Stimulated activated CD8-positive, alpha-beta memory T cell treated with anti-CD3 and anti-CD28 coated beads, Interleukin-7, amount 100 ng/mL, for 24 hours (primary cell): ENCODE measurements at places on chromosomes 3 and 15.

GRCh38 chr3:103052236-103052830, 617.5 kb downstream of the ZPLD1 start:
- DNase-seq = no peak

DNA sequence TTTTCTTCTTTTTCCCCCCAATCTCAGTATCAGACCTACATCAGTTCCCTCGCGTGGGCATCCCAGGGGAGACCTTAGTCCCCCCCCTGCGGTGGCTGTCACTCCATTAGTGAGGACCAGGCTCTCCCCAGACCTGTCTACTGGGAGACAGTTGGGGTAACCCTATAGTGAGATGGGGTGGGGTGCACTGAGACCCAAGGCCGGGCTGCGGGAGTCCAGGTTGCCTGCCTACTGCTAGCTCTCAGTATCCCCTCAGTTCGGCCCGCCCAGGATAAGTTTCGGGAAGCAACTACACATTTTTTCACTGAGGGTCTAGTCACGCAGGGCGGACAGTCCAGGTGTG, 671 bp upstream of the DCUN1D1 start:
- no peak for DNase-seq

DNA sequence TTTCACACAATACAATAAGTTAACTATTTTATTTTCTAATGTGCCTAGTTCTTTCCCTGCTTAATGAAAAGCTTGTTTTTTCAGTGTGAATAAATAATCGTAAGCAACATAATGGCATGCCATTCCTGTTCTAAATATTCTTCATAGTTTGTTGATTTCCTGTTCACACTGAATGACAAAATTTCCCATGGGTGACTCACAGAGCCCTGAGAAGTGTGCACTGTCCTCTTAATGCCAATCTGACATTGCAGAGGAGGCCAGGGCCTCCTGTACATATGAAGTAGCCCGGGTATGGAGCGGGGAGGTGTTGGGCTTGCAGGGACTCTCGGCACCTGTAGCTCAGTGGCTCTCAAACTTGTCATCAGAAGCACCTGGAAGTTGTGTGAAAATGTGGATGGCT, 24.3 kb downstream of the CCR3 start:
- DNase-seq = no peak

DNA sequence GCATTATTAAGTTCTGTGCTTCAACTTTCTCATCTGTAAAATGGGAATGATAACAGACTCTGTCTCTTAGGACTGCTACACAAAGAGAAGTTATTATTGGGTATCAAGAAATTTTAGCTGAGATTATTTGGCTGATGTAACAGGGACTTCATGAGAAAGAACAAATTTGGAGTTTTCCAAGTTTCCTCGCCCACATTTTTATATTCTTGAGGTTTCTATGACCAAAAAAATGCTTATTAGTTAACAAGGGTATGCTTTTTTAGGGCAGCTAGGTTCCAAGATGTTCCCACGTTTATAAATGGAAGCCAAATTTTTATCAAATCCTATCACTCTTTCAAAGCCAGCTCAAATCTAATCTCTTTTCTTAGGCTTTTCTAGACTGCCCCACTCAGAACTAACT, 50.6 kb upstream of the C3orf80 start:
- no peak for DNase-seq

- no peak for DNase-seq
These were observed 19.8 kb downstream of the TRPM1 start for GRCh38 chr15:31081588-31082250.

- DNase-seq = no peak
These were observed 208.4 kb downstream of the TNIK start for GRCh38 chr3:171251835-171252234.

DNA sequence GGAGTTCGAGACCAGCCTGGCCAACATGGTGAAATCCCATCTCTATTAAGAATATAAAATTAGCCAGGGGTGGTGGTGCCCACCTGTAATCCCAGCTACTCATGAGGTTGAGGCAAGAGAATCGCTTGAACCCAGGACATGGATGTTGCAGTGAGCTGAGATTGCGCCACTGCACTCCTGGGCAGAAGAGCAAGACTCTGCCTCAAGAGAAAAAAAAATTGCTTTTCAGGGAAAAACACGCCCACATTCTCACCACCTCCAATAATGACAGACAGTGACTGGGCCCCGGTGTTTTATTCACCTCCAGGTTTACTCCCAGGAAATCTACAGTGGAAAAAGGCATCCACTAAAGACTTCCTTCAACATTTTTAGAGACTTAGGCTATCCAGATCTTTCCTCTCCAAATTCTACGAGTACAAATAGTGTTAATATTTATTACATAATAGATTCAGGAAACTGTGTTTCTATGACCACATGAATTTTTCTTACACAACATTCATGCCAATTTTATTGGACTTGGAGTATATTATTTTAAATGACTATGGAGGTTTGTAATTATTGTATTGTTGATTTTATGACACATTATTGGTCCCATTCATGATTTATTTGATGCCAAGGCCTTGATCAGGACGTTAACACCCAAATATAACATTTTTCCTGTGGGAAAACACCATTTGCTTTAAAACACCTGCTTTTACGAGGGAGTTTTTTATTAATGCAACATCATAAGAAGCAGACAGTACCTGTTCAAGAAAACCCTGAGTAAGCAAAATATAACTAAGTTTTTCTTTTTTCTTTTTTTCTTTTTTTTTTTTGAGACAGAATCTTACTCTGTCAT, 26.6 kb downstream of the IGF2BP2 start:
- no peak for DNase-seq

GRCh38 chr15:85838655-85839054, 43.9 kb upstream of the KLHL25 start:
- DNase-seq = no peak

DNA sequence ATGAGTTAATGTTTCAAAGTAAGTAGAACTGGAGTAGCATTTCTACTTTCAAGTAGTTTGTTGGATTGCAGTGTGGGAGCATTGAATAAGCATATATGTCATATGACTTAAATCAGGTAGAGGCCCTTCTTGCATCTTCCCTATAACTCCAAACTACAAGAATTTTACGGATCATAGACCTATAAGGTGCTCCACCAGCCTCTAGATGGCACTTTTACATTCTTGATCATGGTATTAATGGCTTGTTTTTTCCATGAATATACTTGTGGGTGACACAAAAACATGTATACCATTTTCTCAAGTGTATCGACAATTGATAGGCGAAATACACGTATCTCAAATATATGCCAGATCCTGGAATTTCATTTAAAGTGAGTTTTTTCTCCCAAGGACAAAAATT, 311.1 kb downstream of the ZPLD1 start:
- DNase-seq = no peak

DNA sequence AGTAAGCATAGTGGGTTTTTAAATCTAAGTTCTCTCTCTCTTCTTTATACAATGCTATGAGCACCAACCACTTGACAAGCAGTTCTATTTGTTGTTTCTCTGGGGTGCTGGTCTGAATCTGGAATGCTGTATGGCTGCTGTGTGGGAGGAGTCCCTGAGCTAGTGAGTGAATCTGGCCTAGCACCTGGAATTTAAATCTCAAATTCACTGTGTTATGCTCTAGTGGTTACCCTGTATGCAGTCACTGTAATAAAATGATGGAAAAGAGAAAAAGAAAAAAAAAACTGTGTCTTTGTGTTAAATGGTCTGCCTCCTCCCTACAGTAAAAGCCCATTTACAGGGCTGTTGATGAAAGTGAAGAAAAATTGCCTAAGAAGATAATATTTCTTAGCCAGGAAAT, 155.0 kb downstream of the ATP8B4 start:
- DNase-seq = no peak

- no peak for DNase-seq
These were observed 148.5 kb upstream of the CTDSPL start for GRCh38 chr3:37712918-37713817.

GRCh38 chr15:29449136-29449535, 179.5 kb upstream of the NSMCE3 start:
- DNase-seq = no peak

- no peak for DNase-seq
These were observed 20.1 kb upstream of the VWA5B2 start for GRCh38 chr3:184209146-184209923.

DNA sequence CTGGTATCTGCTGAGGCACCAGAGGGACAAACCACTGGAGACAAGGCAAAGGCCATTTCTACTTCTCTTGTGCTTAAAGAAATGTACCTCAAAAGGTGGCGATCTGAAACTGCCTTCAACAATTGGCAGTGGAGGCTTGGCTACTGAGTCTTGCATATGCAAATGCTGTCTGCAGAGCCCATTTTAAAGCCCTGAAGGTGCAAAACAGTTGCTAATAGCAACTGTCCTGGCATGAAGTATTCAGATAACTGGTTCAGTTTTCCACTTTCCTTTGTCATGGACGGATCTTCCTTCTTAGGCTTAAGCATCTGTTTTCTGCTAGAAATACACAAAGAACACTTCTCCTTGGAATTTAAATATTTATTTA, 71.4 kb upstream of the PSMD6 start:
- no peak for DNase-seq

DNA sequence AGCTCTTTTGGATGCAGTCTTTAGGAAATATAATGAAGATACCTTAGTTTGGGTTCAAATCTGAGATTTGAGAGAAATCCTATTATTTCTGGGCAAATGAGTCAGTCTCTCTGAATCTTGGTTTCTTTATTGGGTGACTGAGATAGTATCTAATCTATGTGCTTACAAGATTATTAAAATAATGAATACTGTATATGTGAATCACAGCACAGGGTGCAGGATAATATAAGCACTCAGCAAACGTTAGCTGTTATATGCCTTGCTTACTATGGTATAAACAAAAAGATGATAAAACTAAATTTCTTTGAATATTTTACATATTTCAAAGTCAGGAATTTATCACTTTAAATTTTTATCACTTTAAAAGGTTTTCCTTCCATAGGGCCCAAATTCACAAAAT, 29.6 kb downstream of the FGF7 start:
- DNase-seq = no peak

DNA sequence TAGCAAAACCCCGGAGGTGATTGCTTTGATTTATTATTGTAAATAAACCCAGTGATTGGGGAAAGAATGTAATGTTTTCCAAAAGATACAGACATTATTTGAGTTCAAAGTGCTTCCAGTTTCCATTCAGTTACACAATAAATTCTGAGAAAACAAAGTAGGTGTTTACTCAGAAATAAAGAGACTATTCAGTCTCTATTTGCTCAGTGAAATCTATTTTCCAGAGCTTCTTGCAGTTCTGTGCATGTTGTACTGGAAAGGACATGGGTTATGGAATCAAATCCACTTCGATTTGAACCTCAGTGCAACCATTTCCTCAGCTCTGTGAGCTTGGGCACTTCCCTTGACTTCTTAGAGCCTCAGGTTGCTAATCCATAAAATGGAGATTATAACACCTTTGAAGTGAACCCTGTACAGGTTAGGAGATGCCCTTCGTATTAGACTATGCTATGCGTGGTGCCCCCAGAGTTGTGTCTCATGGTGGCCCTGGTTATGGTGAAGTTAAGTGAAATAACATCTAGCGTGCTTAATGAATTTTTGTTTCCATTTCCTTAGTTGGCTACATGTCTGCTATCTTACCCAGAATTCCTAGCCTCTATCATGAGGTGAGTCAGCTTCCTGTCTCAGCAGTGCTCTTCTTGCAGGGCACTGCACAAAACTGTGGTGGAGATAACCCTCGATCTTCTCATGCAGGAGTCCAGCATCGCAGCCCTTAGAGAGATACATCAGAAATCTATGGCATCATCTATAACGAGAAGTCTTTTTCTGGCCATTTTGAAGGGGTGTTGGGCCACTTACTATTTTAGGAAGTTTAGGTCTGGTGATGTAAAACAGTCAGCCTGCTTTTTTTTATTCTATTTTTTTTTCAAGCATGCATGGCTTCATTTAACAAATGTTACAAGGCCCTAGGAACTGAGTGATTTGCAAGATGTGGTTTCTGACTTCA, 97.7 kb downstream of the RPL39L start:
- DNase-seq = no peak

DNA sequence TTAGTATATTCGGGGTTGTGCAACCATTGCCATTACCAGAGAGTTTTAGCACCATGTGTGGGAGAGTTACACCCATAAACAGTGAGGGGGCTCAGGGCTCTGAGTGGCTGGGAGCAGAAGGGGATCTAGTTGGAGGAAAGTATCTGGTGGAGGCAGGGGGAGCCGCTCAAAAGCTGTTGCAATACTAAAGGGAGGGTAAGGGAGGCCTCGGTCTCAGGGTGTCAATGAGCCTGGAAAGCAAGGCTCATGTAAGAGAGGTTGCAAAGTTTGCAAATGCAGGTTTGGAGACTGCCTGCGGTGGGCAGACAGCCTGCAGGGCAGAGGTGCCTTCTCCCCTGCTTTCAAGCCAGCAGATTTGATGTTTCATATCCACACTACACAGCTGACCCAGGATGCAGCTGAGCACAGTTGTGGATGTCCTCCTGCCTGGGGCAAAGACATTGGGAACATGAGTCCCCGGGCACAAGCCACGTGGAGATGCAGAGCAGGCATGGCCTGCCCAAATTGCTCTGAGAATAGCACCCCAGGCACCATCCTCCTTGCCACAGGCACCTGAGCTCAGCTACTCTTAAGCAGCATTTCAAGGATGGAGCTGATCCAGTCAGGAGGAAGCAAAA, 181.4 kb downstream of the TLE3 start:
- no peak for DNase-seq

DNA sequence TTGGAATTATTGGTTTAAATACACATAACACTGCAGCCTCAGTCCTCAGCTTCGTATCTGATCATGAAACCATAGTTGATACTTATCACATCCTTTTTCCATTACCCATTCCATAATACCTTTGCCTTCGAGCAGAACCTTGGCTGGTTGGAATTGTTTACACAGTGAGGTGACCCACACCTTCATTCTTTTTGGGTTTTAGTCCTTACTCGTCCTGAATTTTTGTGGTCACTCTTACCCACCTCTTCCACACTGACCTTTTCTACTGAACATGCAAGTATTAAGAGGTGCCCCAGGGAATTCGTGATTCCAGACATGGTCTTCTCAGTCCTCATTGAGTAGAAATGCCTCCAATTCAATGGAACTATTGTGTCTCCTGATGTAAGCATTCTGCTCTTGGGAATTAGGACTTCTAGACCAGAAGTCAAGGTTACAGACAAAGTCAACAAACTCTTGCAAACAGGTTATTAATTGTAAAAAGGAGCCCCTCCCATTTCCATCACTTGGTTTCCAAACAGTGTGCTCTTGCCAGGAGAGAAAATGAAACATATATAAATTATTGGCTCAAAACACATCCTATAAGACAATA, 37.7 kb downstream of the SCN11A start:
- DNase-seq = no peak

- DNase-seq = no peak
These were observed 4.8 kb upstream of the BCL6 start for GRCh38 chr3:187750006-187750512.

DNA sequence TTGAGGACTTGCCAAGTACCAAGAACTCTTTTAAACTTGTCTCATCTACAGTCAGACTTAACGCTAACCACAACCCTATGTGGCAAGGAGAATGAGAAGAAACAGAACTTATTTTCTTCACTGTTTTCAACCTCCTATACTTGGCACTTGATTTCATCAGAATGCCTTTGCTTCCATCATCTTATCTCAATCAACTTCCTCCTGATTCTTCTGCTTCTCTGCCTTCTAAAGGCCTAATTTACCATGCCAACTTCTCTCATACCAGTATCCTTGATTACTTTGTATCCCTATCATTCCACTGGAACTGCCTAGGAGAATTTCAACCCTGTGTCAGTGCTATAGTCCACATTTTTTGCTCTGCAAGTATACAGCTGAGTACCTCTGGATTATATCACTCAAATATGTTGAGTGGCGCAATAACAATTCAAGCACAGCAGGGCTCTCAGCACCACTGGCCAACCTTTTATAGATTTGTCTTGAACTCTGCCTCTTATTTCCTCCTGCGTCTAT, 413.6 kb downstream of the ROBO1 start:
- no peak for DNase-seq

GRCh38 chr3:177524742-177525141, 327.5 kb upstream of the TBL1XR1 start:
- DNase-seq = no peak
